ENCODE measurements at places on chromosomes 12 and 14.

DNA sequence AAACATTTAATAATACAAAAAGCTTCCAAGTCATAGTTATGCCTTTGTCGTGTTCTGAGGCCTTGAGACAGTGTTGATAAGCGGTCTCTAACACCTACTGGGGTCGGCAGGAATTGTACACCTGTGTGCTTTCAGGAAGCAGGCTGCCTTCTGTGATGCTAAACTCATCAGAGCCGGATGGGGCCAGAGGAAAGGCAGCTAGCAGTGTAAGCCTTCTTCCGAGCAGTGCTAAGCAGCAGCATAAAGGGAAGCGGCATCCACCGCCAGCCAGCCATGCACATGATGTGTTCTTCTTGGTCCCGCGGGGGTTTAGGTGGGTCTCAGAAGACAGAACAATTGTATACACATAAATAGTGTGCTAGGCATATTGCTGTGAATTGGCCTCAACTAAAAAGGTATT lies 159.3 kb downstream of the SLC15A4 start:
- DNase-seq = no peak

- DNase-seq = no peak
These were observed 38.7 kb downstream of the GLT8D2 start for GRCh38 chr12:104011253-104011652.

DNA sequence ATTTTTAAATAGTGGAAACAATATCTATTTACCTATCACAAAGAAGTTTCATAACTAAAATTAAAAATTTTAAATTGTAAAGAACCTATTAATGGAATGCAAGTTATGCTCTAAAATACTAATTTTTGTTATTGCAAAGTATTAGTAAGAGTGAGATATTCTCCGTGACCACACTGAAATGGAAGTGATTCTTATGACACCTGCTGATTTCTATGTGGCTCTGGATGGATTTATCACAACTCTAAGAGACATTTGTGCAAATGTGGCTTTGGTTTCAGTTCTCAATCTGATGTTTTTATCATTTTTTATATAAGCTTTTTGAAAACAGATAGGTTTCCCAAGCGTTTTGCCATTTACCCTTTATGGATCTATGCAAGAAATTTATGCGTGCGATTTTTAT lies 497.8 kb downstream of the NAV3 start:
- no peak for DNase-seq

DNA sequence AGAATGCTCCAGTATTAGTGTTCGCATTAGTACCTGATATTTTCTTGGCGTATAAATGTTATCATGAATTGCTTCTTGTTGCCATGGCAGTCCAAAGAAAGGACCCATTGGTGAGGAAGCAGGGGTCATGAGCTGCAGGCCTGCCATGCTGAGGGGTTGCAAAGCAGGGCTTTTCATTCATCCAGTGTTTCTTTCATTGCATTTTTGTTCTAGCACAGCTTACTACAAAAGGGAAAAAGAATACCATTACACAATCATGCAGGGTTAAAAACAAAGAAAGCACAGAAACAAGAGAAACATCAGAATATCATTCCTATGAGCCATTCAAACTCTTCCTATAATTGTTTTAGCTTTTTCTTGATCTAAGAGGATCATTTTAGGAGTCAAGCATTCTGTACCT lies 24.0 kb downstream of the DICER1 start:
- no peak for DNase-seq

DNA sequence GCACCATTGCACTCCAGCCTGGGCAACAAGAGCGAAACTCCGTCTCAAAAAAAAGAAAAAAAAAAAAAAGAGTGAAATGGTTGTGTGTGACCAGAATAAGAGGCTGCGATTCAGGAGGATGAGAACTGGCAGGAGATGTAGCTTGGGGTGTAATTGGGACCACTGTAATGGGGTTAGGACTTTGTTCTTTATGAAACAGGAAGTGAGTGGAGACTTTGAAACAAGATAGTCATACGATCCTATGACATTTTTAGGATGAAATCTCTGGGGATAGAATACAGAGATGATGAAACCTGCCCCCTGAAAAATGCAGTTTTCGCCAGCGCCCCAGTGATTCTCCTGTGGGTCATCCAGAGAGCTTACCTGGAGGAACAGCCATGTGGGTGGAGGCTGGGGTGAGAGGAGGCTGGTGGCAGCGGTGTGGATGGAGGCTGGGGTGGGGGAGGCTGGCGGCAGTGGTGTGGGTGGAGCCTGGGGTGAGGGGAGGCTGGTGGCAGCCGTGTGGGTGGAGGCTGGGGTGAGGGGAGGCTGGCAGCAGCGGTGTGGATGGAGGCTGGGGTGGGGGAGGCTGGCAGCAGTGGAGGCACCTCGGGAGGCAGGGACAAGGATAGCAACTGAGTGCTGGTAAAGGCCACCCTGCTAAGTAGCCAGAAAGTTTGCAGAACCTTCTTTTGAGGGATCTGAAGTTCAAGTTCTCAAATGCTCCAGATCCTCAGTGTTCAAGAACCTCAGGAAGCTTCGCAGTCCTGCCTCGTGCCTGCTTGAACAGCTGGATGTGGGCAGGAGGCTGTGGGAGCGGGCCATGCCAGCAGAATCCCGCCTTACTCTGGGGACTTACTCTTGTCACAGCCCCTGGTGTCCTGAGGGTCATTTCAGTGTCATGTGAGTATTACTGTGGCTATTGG lies 20.2 kb downstream of the FBXL14 start:
- DNase-seq = no peak

DNA sequence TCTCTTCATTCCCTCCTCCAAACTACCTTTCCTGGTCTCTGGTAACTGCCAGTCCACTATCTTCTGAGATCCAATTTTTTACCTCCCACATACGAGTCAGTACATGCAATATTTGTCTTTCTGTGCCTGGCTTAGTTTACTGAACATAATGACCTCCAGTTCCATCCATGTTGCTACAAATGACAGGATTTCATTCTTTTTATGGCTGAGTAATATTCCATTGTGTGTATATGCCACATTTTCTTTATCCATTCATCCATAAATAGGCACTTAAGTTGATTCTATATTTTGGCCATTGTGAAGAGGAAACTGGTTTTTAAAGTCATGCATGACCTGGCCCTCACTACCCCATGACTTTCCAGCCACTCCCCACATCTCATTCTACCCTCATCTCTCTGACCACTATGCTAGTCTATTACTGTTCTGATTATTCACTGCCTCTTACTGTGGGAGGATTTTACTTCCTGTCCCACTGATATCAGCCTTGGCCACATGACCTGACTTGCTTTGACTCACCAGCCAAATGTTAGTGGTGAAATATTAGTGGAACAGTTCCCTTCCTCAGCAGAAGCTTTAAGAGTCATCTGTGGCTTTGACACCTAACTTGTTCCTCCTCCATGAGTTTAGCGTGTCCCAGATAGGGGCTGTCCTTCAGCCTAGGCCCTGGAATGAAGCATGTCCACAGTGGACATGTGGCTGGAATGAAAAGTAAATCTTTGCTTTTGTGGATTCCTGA lies 52.2 kb downstream of the GOLGA5 start:
- no peak for DNase-seq

DNA sequence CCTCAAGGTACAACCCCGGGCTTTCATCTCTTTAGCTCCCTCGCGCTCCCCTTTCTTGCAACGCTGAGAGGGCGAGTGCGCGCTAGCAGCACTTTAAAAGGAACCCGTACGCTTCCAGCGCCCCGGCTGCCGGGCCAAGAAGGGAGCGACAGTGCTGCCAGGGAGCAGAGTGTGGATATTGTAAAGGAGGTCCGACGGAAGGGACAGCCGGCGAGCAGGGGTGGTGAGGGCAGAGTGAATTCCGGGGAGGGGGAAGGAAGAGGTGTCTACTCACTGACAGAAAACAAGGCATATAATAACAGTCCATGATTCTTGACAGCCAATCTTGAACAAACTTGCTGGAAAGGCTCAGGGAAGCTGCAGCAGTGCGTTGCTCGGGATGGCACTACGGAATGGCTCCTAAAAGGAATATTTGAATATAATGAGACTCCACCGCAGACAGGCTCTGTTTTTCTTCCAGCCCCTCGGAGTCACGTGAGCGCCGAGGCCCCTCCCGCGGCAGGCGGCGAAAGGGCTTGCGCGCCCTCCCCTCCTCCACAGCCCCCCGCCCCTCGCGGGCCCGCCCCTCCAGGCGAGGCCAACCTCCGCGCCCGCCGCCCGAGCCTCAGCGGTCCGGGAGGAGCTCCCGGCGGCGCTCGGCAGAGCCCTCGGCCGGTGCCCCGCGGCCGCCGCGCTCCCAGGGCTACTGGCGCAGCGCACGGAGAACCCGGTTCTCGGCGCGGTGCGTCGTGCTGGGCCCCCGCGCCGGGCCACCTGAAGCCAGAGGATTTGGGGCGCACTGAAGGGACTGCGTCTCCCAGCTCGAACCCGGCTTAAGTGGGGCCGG lies 3.4 kb downstream of the BMP4 start:
- peak; percentile 86 for DNase-seq

DNA sequence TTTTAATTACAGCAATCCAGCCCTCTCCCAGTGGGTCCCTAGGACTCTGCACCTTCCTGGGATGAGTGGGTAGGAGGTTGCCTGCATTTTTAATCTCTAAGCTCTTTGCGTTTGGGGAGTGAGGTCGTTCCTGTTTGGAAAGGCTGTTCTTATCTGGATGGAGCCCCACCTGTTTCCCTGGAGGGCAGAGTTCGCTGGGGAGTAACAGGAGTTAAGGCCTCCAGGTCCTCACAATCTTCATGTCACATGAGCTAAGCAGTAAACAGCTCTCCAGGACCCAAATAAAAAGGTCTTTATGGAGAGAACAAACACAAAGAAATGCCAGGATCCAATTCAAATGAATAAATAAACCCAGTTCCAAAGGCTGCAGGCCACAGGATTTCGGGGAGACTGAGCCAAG lies 56.0 kb upstream of the RFLNA start:
- no peak for DNase-seq

DNA sequence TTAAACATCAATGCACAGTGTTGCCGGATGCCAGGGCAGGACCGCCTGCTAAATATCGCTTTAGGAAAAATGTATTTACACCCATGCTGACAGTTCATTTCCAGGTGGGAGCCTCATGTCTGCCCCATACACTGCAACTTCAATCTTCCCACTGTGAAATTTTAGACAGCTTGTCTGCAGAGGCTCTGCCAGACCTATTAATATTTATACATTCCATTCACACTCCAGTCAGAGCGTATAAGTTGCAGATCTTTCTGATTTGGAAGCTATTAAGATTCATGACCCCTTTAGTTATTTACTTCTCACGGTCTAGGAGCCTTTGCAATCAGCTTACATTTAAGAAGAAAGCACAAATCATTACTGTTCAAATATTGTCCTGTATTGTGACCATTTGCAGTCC lies 357.4 kb downstream of the ATP23 start:
- DNase-seq = no peak

DNA sequence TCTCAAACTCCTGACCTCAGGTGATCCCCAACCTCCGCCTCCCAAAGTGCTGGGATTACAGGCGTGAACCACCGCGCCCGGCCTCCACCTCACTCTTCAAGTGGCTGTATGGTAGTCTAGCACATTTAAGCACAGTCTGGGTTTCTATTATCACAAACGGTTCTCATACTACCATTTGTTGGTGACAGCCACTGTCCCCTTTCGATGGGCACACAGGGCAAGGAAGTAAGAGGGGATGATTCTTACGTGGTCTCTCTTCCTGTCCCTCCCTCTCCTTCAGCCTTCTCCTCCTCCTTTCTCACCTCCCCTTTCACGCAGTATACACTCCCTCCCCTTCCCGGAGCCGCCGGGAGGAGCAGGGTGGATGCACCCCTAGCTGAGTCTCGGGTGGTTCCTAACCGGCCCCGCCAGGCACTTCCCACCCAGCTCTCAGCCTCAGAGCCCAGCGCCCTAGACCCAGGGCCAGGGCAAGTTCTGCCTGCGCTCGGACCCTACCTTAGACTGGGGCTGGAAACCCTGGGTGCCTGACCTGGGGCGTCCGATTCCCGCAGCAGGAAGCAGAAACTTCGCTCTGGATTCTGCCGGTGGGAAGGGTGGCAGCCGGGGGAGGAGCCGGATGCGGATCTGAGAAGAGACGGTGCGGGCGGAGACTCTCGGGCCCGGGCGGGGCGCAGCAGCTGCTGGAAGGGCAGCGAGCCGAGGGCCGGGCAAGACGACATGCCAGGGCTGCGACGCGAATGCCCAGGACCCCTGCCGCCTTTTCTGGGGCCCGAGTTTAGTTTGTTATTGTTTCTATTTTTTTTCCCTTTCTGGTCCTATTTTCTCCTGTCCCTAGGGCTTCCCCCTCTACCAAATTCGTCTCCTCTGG lies at the start of gene TEP1:
Gene TEP1, minus strand, starts transcription at position 626 of the 868 bp plus-strand sequence. CDS start 5,062 bp downstream, outside the sequence.
- peak; percentile 79 for DNase-seq

GRCh38 chr14:30385925-30386324 lies 173.0 kb upstream of the G2E3 start:
- no peak for DNase-seq

DNA sequence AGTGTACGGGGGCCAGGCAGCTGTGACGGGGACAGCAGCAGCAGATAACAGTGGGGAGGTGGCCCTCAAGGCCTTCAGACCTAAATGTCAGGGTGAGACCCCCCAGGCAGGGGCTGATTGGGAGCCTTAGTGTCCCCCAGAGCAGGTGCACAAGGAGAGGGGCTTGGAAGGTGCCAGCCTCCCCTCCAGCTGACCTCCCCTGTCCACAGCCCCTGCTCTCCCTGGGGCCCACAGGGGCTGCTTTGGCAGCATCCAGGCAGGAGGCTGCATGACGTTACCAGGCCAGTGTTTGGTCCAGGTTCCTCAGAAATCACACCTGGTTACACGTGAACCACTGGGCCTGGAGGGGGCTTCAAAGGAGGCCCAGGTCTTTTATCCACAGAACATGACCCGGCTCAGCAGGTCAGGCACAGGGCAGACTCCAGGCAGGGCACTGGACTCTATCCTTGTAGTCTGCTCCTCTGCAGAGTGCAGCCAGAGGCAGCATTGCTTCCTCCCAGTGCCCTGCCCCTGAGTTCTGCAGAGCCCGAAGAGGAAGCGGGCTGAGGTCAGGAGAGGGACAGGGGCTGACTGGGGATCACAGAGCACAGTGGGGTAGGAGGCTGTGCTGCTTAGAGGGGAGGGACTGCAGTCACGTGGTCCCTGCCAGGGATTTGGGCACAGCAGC lies 2.6 kb upstream of the TRMT61A start:
- DNase-seq = no peak

GRCh38 chr12:121766290-121767039 lies 27.0 kb downstream of the RHOF start:
- DNase-seq = no peak

DNA sequence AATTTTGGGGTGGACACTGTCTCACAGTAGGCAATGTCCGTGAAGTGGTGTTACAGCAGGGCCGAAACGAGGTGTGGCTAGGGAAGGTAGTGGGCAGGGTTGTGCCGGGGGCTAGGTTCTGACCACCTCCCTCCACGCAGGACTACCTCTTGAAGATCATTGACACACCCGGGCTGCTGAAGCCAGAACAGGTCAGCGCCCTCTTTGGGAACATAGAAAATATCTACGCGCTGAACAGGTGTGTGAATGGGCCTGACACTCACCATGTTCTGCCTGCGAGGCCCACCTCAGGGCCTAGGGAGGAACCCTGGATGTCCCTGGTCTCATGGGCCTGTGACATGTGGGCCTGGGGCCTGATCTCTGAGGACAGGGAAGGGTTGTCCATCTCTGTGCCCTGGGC lies 24.6 kb downstream of the PLEKHG3 start:
- DNase-seq = no peak
